Activated gamma-delta T cell (primary cell): ENCODE measurements at places on chromosomes 4 and X.

DNA sequence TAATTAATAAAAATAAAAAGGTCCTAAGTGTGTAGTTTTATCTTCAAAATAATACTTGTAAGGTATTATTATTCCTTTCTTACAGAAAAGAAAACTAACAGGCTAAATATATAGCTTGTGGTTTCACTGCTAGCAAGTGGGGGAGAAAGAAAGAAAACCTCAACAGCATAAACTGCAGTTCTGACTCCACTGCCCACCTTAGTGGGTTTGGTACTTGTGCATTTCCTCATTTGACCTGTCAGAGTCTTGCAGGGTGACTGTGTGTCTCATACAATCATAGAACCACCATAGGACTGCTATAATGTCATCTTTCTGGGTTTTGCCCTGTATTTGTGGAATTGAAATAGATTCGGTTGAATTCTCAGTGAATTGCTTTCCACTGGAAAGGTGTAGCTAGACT lies 94.7 kb upstream of the PUDP start:
- no peak for DNase-seq

DNA sequence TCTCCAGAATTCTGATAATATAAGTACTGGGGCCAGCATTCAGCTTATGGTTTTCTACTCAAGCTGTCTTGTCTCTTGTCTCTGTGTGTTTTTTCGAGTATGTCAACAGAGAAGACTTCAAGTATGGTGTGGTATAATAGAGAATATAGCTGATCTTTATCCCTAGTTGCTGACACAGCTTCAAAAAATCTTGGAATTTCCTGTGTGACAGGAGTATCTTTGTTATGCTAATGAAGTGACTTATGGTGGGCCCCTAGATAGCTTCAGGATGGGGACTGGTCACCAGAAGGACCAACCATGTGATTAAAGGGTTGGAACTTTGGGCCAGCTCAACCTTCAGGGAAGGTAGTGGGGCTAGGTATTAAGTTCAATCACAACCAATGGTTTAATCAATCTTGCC lies 2.9 kb downstream of the GPRASP3 start:
- no peak for DNase-seq

DNA sequence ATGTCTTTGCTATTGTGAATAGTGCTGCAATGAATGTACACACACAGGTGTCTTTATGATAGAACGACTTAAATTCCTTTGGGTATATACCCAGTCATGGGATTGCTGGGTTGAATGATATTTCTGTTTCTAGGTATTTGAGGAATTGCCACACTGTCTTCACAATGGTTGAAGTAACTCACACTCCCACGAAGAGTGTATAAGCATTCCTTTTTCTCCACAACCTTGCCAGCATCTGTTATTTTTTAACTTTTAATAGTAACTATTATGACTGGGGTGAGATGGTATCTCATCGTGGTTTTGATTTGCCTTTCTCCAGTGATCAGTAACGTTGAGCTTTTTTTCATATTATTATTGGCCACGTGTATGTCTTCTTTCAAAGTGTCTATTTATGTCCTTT lies 17.6 kb upstream of the DCUN1D4 start:
- DNase-seq, result no peak

GRCh38 chr4:17120761-17121160 lies 222.3 kb upstream of the LDB2 start:
- DNase-seq, result no peak

DNA sequence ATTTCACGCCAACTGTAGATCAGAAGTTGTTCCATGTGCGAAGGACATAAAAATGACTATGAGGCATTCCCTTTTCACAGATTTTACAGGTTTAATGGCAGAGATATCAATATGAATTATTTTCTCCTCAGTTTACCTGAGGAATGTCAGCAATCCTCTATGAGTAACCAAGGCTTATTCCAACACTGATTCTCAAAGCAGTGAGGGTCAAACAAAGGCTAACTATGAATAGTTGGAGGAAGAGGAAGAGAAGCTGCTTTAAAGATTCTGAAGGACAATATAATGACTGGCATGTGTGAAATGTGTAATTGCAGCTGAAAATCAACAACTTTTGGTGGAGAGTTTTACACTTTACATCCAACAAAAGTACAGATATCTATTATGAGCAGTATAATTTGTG lies 29.1 kb downstream of the NAF1 start:
- no peak for DNase-seq

DNA sequence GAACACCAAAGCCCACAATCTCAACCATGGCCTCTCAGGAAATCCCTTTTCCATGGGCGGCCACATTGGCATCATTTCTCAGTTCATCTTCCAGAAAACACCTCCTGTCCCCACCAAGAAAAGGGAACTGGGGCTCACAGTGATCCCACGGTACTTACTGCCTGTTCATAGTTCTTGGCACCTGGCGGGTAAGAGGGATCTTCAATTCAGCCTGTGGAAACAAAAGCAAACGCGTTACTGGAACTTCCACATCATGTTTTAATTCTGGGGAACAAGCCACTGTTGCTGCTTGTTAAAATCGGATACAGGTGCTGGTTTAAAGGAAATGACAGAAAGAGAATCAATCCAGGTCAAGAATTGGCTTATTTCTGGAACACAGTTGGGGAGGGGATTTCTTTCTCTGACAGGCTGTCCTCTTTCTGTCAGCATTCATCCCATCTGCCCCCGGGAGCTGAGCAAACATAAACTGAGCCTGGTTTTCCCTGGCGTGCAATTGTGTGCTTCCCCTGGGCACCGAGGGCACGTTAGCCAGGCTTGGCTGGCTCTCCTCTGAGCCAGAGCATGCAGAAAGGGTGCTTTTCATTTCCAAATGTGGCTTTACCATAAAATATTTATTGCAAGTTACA lies 16.8 kb downstream of the CLNK start:
- no peak for DNase-seq

GRCh38 chr4:115834441-115834840 lies 721.0 kb upstream of the NDST4 start:
- no peak for DNase-seq

- DNase-seq, result no peak
Measured at GRCh38 chrX:113510586-113510985, 670.0 kb upstream of the AMOT start.

DNA sequence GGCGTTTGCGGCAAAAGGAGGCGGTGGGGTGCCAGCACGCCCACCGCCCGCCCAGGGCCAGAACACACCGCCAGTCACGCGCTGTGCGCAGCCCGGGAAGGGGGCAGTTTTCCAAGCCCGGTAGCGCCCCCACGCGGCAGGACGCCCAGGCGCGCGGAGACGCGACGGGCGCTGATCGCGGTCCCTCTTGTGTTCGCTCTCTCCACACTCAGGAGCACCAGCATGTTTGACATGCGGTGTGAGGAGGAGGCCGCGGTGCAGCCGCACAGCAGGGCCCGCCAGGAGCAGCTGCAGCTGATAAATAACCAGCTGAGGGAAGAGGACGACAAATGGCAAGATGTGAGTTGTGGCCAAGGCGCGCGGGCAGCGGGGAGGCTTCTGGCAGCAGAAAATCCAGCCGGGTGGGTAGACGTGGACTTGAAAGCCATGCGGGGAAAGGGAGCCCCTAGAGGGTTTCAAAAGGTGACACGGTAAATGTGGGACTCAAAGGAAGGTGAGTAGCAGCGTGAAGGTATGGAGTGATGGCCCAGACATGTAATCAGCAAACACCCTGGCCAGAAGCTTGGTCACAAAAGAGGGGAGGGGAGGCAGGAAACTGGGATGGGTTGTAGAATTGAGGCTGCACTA lies 104.1 kb downstream of the PHOX2B start:
- DNase-seq, result no peak

GRCh38 chr4:146134761-146135445 lies 40.6 kb upstream of the LSM6 start:
- no peak for DNase-seq

DNA sequence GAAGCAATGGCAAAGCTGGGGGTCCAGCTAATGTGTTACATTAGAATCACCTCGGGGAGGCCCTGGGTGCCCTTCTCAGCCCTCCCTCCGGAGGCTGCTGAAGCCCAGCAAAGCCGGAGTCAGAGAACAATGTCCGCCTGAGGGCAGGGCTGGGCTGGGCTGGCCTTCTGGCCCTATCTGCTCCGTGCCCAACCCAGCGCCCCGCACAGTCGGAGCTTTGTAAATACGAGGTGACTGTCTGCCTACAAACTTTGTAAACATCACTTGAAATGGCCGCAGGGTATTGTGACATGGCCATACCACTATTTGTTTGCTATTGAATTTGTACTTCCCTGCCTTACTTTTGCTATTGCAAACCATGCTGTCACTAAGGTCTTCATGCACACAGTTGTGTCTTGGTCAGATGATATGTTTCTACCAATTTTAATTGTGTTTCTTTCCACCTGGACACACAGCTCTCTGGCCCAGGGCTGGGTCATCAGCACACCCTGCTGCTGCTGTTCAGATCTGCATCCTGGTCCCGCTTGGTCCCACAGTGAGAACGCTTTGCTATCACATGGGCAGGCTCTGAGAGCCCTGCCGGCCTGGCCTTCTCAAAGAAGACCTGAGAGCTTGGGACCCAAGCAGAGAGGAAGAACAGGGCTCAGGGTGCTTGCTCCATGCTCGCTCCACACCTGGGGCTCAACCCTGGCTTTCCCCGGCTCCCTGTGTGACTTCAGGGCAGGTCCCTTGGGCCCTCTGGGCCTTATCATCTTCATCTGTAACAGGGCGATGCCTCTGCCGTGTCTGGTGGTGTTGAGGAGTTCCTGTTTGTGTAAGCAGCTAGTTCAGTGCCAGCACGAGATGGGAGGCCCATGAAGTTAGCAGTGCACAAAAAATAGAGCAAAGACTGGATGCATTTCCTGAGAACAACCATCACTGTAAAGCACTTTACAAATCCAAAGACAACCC lies 2.3 kb downstream of the S100P start:
- peak; percentile 16 for DNase-seq

GRCh38 chr4:138892483-138893407 lies 122.8 kb upstream of the NOCT start:
- DNase-seq, result no peak

GRCh38 chr4:33369446-33369845 lies 2649.3 kb downstream of the PCDH7 start:
- no peak for DNase-seq

GRCh38 chr4:1846580-1846979 lies 9.4 kb downstream of the LETM1 start:
- no peak for DNase-seq

GRCh38 chr4:2837904-2838496 lies 5.6 kb upstream of the ADD1 start:
- no peak for DNase-seq

GRCh38 chr4:7753931-7754465 lies 185.7 kb downstream of the AFAP1 start:
- no peak for DNase-seq

DNA sequence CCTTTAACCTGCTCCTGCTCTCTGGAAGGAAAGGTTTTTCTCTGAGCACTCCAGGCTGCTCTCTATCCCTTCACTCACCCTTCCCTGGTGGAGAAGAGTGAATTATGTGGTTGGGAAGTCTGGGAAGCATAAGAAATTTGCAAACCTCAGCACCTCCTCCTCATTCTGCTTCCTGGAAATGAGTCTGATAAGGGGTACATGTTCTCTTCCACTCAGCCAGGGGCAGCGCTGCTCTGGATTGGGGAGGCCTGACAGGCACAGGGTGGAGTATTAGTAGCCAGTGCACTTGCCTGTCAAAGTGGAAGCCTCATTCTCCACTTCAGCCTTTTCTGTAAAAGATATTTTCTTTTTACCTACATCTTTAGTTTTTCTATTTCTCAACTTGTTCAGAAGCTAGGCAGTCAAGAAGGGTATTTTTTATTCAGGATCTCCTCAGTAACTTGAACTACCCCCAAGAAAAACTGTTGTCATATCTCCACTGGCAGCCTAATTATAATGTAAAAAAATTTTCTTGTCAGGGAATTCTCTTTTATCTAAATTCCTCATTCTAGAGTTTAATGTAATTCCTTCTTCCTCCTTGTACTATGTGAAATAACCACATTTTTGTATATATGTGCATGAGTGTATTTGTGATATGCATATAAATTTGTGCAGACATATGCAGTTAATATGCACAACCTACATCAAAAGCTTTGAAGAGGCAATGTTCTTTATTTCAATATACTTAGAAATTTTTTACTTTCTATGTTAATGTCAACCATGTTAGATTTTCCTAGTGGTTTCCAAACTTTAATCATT lies 15.3 kb downstream of the ADAMTS3 start:
- DNase-seq, result no peak

DNA sequence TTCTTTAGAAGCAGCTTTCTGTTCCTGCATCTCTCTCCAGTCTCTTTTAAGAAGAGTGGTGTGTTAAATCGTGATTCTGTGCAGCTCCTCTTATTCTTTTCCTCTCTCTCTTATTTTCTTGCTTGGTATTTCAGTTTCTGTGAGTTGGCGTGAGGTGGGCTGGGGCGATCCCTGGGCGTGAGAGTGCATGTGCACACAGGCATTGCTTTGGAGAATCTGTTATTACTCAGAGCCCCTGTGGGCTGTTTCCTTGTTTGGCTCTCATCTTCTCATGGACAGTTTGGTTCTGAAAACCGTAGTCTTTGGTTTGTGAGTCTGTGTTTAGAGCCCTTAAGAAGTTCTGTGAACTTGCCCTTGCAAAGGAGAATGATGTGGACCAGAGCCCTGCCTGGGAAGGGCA lies 97.2 kb upstream of the CLNK start:
- DNase-seq, result no peak

- no peak for DNase-seq
Measured at GRCh38 chr4:1887052-1887451, 15.9 kb downstream of the NSD2 start.

DNA sequence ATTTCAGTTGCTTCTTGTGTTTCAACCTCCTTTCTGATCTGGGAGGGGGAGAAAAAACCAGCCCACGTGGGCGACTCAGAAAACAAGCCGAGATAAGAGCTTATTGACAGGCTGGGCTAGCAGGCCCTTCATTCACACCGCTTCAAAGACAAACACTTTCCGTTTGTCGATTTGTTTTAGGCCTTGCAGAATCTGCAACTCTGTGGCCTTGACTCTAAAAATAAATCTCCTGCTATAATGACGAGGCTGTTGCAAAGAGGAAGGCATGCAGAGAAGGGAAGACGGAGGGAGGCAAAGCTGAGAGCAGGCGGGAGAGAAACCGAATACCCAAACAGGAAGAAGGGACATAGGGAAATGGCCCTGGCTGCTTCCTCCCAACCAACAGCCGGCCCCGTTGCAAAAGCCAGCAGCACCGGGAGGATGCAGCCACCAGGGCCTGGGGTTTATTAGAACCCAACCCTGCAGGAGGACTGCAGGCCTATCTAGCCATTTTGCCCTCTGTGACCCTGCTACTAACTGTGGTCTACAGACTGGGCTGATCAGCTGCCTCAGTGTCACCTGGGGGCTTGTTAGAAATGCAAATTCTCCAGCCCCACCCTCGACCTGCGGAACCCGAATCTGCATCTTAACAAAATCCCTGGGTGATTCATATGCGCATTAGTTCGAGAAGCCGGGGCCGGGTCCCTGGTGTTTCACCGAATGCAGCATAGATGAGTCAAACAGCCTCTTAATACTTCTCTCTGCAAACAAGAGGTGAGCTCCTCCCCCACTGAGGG lies 325.5 kb downstream of the BCOR start:
- peak; percentile 7 for DNase-seq

- no peak for DNase-seq
Measured at GRCh38 chr4:23353200-23353599, 536.6 kb downstream of the PPARGC1A start.

- no peak for DNase-seq
Measured at GRCh38 chr4:184373886-184374405, 100.4 kb downstream of the IRF2 start.

- DNase-seq, result no peak
Measured at GRCh38 chr4:184510401-184510800, 36.1 kb upstream of the IRF2 start.
